ENCODE measurements at places on chromosomes 2 and 18.
A peak's percentile ranks its signal among the peaks of the same experiment; 100 is the strongest.

DNA sequence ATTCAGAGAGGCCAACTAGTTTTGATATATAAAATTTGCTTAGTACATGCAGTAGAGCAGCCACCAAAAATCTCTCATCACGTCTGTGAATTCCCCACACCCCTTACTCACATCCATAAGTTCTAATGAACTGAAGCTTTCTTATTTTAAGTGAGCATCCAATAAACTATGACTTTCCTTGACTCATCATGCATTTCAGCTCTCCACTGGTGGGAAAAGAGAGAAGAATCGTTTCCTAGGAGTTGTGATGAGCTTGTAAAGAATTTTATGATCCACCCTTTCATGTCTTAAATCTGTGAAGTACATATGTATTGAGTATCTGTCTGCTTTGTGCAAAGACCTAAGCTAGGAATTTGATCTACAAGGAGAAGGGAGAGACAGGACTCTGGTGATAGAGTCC is 428.6 kb downstream of the SETBP1 start:
- no peak for ATAC-seq

- peak; percentile 94 for ATAC-seq
Measured at GRCh38 chr2:50491541-50492476, 540.1 kb downstream of the NRXN1 start.

DNA sequence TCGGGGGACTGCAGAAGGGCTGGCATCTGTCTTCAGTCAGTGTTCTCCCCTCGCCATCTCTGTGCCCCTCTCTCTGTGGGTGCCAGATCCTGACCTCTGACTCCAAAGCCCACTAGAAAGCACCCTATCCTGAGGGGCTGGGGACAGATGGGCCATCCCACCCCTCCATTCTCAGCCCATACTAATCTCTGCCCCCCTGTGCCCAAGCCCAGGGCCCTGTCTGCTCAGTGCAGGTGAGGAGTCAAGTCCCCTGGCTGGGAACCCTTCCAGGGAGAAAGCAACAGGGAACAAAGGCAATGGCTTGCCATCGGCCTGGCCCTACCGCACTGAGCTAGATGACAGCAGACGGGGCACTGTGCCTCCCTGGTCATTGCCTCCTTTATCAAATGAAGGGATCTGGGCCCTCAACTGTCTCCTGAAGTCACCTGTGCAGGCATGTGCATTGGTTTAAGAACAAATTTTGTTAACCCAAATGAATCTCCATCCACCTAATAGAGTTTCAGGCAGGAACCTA is 42.7 kb upstream of the ID2 start:
- ATAC-seq, result no peak

- ATAC-seq, result no peak
Measured at GRCh38 chr2:128809259-128809636, 490.6 kb upstream of the HS6ST1 start.

DNA sequence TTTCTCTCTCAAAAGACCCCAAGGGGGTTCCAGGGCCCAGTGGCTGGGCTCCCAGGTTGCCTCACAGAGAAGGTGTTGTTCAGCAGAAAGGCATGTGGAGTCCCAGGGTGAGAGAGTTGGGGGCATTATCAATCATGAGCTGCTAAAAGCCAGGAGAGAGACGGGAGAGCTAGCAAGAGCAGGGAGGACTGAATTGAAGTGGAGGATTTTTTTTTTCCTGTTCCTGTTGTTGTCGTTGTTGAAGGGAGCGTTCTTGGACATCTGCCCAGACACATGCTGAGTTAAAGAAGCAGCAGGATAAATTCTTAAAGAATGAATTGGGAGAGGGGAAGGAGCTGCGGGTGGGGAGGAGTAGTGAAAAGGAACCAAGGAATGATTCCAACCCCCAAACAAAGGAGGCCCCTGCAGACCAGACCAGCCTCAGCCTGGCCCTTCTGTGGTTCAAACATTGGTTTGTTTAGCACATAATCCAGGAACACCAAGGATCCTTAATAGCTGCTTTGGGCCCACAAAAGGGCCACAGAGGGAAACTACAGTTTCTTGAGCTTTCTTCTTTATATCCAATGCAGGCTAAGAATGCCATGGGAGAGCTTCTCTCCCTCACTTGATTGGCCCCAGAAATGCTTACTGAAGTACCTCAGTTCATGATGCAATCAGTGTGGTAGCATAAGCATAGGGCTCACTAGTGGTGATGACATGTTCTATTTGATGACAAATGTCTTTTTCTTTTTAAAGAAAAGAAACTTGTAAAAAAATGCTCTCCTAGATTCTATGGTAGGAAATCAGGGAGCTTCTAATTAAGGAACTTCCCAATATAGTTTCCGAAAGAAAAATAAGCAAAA is 146.0 kb downstream of the SETBP1 start:
- peak; percentile 81 for ATAC-seq

GRCh38 chr2:238742664-238743063 is 105.2 kb upstream of the TWIST2 start:
- ATAC-seq, result no peak

DNA sequence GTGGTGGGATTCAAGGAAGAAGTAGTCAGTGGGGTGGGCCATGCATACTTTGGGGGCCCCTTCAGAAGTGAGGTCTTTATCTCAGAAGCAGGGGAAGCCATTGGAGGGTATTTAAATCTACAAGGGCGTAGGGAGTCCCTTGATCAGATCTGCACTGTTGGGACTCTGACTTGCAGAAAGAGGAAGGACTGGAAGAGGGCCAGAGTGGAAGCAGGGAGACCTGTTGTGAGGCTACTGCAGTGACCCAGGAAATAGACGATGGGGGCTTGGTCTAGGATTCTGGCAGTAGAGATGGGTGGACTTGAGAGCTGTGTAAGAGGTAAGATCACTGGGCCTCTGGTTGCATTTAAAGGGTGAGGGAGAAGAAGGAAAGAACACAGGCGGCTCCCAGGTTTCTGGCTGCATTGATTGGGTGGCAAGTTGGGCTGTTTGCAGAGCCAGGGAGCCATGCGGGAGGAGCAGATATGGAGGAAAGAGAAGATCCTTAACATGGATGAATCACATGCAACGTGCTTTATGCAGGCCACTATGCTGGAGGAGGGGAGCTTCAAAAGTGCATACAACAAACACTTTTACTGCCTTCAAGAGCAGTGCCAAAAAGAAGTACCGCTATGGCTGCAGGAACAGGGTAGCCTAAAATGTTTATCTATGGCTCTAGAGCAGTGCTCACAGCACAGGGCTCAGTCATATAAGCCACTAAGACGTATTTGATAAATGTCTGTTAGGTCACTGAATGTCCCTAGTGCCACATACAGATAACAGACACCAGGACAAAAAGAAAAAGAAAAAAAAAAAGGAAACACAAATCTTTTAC is 2.3 kb downstream of the SFXN5 start:
- ATAC-seq, result no peak

GRCh38 chr2:108257757-108258331 is 18.1 kb downstream of the SULT1C3 start:
- ATAC-seq, result no peak

DNA sequence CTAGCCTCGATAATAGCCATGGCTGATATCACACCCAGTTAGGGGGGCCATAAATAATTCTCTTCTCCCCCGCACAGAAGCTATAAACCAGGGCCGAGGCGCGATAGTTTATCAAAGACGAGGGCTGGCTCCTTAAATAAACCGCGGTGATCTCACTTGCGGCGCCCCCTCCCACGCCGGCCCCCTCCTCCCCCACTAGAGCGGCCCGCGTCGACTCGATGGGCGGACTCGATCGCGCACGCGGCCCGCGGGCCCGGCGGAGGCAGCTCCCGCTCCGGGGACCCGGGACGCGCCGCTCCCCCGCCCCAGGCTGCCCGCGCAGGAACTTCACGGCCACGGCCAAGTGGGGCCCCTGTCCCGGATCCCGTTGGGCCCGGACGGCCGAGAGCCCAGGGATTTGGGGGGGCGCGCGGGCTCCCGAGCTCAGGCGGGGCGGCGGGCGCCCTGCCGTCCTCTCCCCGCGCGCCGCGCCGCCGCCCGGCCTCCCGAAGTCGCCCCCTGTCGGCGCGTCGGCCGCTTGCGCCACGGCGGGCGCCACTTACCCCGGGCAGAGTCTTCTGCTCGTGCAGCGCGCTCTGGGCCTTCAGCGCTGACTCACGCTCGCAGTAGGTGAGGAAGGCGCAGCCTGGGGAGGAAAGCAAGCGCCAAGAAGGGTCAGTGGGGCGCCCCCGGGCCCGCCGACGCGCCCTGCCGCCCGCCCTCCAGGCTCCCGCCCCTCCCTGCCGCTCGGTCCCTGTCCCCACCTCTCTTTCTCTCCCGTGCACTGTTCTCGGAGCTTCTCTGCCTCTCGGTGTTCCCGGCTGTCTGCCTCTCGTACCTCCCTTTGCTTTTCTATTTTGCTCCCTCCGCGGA is 80.4 kb downstream of the CELF4 start:
- no peak for ATAC-seq

- ATAC-seq, result no peak
Measured at GRCh38 chr2:163665817-163666216, 70.0 kb downstream of the FIGN start.

DNA sequence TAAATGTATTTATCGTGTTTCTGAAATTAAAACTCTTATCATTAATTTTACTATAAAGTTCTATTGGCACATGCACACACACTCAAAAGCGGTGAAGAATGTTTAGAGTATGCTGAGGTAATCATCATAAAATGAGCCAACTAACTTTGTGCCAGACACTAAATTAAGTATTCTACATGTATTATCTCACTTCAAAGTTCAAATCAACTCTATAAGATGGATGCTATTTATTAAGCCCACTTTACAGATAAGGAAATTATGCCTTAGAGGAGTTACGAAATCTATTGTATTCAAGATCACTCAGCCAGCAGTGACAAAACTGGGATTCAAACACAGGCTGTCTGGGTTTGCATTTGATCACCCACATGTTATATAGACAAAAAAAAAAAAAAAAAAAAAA is 24.9 kb downstream of the OLA1 start:
- ATAC-seq, result no peak

All from SK-N-SH treated with all-trans-retinoic acid at 6 μM for 48 hours (cell line).